Neural cell (in vitro differentiated cells): ENCODE measurements at places on chromosomes 11 and 22. TPM values are rescaled to one million over a fixed set of nuclear protein-coding genes. Genes with fewer than 3 reads are reported as not detected.

TRIM66 gene
- 0.82 and 1.4 TPM in 2 replicates for polyA plus RNA-seq

MPZL2 gene
- not detected in 2 replicates for polyA plus RNA-seq

SPTY2D1 gene
- polyA plus RNA-seq, result 5.9 and 13.2 TPM in 2 replicates

MRE11 gene
- 4.3 and 5.1 TPM in 2 replicates for polyA plus RNA-seq

EI24 gene
- polyA plus RNA-seq, result 92.5 and 100 TPM in 2 replicates

GAL gene
- polyA plus RNA-seq, result 2.1 and 2.2 TPM in 2 replicates

BIRC3 gene
- polyA plus RNA-seq, result not detected in 2 replicates

SLC25A18 gene
- polyA plus RNA-seq, result 0.28 TPM in 1 of 2 replicates, not detected in the other

CFAP68 gene
- 22.0 and 28.1 TPM in 2 replicates for polyA plus RNA-seq

GGTLC2 gene
- not detected in 2 replicates for polyA plus RNA-seq

PTPRCAP gene
- 1.7 and 3.4 TPM in 2 replicates for polyA plus RNA-seq

CSF2RB gene
- polyA plus RNA-seq, result not detected in 2 replicates

UBQLNL gene
- not detected in 2 replicates for polyA plus RNA-seq

SERHL2 gene
- 0.80 and 0.99 TPM in 2 replicates for polyA plus RNA-seq

CDHR5 gene
- polyA plus RNA-seq, result not detected in 2 replicates

HORMAD2 gene
- polyA plus RNA-seq, result 1.2 TPM in 1 of 2 replicates, not detected in the other

TSSK2 gene
- polyA plus RNA-seq, result 0.26 TPM in 1 of 2 replicates, not detected in the other

ANGPTL5 gene
- polyA plus RNA-seq, result not detected in 2 replicates

OR5B21 gene
- not detected in 2 replicates for polyA plus RNA-seq

DERL3 gene
- polyA plus RNA-seq, result 0.84 and 1.4 TPM in 2 replicates

CARD18 gene
- polyA plus RNA-seq, result not detected in 2 replicates

TMEM191B gene
- polyA plus RNA-seq, result 41.5 and 47.9 TPM in 2 replicates

KIRREL3 gene
- polyA plus RNA-seq, result 23.8 and 29.0 TPM in 2 replicates

C11orf65 gene
- 1.1 and 1.4 TPM in 2 replicates for polyA plus RNA-seq

SLC22A25 gene
- not detected in 2 replicates for polyA plus RNA-seq

OR6A2 gene
- polyA plus RNA-seq, result 0.05 TPM in 1 of 2 replicates, not detected in the other

P4HA3 gene
- not detected in 2 replicates for polyA plus RNA-seq

PHETA2 gene
- polyA plus RNA-seq, result 0.22 and 0.42 TPM in 2 replicates

ELF5 gene
- not detected in 2 replicates for polyA plus RNA-seq

PNPLA5 gene
- polyA plus RNA-seq, result not detected in 2 replicates

KIAA0930 gene
- 83.5 and 129 TPM in 2 replicates for polyA plus RNA-seq

PRG3 gene
- polyA plus RNA-seq, result not detected in 2 replicates

RGL4 gene
- polyA plus RNA-seq, result not detected in 2 replicates

H19 gene
- polyA plus RNA-seq, result not detected in 2 replicates

FOLR1 gene
- polyA plus RNA-seq, result not detected in 2 replicates

LRRC56 gene
- polyA plus RNA-seq, result 0.76 and 1.3 TPM in 2 replicates

RAG1 gene
- 0.12 and 0.16 TPM in 2 replicates for polyA plus RNA-seq

THRSP gene
- polyA plus RNA-seq, result not detected in 2 replicates

SYT7 gene
- 14.0 and 21.8 TPM in 2 replicates for polyA plus RNA-seq

IL18 gene
- not detected in 2 replicates for polyA plus RNA-seq

CNTF gene
- polyA plus RNA-seq, result 2.3 and 3.6 TPM in 2 replicates

OR5B17 gene
- polyA plus RNA-seq, result not detected in 2 replicates
